Hippocampal formation (tissue), 2 donors: ENCODE measurements at places on chromosomes 1 and 21.

- DNase-seq: no peak
Measured at GRCh38 chr21:42129300-42130266, 58.5 kb downstream of the UMODL1 start.

DNA sequence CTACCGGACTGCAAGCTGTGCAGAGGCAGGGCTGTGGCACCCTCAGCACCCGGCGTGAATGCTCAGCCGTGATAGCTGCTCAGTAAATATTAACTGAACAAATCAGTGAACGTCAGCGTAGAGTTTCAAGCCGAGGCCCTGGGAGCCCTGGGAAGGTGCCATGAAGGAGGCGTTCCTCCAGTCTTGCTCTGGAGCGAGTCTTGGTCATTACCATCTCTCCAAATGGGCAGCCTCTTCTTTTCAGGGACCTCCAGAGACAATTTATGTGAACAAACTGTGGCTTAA is 449.2 kb downstream of the CAMTA1 start:
- DNase-seq: no peak

DNA sequence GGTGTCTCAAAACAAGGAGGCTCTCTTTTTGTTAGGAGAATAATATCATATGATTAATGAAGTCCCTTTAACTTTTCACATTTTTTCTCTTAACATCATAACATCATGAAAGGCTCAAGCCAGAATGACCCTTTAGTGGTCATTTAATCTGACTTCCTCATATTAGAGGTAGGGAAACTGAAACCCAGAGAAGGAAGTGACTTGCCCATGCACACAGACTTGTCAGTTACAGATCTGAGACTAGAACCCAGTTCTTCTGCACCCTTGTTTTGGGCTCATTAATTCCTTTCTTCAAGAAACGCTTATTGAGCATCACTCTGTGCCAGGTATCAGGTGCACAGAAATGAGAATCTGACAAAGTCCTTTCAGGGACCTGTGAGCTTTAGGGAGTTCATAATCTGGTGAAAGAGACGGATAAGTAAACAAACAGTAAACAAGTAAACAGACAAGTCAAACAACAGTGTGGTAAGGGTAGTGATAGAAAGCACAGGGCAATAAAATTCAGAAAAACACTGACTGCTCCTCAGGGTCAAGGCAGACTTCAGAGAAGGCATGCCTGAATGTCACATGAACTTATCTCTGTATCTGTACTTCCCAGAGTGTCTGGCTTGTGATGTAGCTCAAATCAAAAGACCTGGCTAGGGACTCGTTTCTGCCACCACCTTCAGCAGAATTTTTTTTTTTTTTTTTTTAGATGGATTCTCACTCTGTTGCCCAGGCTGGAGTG is 38.3 kb upstream of the OSBPL9 start:
- DNase-seq: no peak

DNA sequence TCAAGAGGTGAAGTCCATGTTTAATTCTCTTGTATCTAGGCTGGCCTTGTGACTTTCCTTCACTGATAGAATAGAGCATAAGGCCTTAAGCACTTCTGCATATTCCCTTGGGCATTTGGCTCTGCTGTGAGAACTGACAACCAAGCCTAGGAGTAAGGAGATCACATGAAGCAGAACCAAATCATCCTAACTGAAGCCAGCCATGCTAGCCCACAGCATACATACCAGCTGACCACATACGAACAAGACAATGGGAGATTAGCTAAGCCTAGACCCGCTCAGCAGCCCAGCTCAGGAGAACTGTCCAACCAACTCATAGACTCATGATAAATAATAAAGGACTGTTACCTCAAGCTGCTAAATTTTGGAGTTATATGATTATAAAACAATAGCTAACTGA is 114.6 kb upstream of the NEK7 start:
- DNase-seq: no peak

- no peak for DNase-seq
Measured at GRCh38 chr21:40049031-40049930, 182.0 kb downstream of the PCP4 start.

- DNase-seq: peak; percentile 19
Measured at GRCh38 chr1:88237058-88237457, 447.0 kb upstream of the PKN2 start.

DNA sequence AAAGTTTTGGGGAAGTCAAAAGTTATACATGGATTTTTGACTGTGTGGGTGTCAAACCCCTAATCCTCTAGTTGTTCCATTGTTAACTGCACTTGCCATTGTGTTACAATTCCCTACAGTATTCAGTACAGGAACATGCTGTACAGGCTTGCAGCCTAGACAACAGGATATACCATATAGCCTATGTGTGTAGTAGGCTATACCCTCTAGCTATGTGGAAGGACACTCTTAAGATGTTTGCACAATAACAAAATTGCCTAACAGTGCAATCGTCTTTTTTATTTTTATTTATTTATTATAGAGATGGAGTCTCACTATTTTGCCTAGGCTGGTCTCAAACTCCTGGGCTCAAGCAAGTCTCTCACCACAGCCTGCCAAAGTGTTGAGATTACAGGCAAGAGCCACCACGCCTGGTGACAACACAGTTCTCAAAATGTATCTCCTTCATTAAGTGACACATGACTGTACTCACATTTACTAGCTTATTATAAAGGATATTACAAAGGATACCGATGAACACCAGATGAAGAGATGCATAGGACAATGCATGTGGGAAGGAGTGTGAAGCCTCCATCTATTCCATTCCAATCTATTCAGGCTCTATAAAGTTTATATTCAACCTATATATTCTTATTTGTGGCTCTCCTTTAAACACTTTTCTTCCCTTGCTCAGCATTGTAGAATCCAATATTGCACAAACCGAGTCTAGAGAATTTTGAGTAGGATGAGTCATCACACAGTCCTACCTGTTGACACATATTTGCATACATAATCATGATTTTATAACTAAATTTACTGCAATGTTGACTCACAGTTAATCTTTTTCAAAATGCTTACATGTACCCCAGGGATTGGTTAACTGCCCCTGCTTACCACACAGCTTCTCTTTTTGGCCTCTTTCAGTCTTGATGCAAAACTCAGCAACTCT is 28.4 kb upstream of the CEP350 start:
- no peak for DNase-seq

DNA sequence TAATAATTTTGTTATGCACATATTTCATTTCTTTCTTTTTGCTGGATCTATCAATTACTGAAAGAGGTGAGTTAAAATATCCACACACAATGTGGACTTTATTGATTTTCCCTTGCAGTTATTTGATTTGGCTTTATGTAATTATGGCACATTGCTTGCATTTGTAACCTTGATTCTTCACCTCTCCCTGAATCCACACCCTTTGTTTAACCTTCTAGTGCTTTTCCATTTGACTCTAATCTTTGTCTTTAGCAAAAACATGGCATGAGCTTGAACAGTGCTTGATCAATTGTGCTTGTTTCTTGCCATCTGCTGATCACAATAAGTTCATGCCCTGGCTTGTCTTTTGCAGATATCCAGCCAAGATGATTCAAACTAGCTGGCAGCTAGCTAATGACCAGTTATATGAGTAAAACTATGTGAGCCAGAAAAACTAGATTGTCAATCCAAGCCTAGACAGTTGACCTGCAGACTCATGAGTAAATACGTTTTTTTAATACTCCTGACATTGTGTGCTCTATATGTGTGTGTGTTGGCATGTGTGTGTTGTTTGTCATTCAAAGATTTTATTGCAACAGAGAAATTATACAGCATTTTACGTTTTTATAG is 899.2 kb downstream of the NCAM2 start:
- no peak for DNase-seq

DNA sequence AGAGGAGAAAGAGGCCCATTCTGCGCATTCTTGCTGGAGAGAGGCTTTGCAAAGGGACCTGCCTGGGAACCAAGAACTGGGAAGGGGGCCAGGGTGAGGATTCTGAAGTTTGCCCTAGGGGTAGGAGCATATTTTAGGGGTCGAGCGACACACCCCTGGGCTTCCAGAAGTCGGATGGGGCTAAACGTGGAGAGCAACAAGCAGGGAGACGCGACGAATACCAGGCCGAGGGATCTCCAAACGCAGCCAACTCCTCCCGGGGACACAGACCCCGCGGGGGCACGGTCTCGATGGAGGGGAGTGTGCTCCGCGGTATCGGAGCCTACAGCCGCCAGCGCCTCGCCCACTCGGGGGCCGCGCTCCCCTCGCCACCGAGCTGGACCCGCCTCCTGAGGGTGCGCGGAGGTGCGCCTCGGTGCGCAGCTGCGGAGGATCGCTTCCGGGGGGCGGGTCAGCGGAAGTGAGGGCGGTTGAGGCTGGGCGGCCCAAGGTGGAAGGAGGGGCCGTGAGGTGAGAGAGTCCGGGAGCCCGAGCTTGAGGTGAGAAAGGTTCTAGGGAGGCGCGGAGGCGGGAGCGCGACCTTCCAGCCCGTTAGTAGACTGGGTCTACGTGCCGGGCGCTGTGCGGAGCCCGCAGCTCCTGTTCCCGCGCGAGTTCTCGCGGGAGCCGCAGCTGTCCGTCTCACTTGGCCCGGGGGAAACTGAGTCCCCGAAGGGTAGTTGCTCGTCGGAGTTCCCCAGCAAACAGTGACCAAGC is at the start of gene MTFR1L:
Gene MTFR1L (plus strand): TSS at position 464 of the 756 bp plus-strand sequence. CDS start 3,151 bp downstream, outside the sequence.
- peak; percentile 76 for DNase-seq

- no peak for DNase-seq
Measured at GRCh38 chr1:239368436-239369109, 17.8 kb upstream of the CHRM3 start.

DNA sequence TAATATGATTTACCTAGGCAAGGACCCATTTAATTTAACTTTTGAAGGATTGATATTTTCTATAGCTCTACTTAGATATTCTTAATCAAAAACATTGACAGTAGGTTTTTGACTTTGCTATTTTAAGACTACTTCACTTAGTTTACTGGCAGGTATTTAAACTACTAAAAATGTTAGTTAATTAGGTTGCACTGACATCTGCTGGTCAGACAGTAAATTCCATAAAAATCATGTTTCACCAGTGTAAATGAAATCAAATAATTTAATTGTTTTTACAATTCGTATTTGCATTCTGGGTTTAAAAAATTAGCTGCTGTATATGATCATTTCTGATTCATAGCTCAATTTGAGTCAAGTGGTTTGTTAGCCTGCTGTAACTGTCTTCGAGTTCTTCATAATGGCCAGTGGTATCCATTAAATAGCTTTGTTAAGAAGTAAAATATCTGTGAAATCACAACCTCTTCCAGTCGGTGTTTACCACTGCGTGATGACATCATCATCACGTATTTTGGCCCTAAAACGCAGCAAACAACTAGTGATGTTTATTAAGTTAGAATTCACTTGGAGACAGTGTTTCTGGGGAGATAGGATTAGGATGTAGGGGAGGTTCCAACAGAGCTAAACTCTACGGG is 26.2 kb downstream of the EXTL2 start:
- DNase-seq: peak; percentile 25

- DNase-seq: no peak
Measured at GRCh38 chr1:72336776-72337175, 54.4 kb upstream of the NEGR1 start.

GRCh38 chr1:36872126-36872754 is 162.1 kb downstream of the GRIK3 start:
- DNase-seq: no peak

DNA sequence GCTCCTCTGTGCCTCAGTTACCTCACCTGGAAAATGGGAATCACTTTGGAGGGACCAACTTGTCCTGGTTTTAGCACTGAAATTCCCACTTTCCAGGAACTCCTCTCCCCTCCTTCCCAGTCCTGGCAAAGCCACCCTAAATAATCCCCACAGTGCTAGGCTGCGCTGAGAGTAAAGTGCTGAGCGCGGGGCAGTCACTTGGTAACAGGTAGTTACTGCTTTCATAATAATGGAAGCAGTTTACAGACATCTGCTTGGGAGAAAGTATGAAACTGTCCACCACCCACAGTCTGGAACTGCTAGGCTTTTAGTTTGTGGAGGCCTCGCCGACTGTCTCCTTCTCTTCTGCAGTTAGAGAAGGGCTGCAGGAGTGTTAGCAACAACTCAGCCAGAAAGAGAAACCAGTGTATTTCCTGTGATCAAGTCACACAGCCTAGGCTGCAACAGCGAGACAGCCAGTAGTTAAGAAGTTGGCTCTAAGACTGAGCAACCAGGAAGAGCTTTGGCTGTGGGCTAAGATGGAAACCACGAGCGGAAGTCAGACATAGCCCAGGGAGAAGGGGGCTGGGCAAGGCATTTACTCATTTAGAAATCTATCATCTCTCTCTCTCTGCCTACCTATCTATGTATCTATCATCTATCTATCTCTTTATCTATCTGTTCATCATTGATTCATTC is 30.8 kb upstream of the ABCG1 start:
- DNase-seq: no peak

DNA sequence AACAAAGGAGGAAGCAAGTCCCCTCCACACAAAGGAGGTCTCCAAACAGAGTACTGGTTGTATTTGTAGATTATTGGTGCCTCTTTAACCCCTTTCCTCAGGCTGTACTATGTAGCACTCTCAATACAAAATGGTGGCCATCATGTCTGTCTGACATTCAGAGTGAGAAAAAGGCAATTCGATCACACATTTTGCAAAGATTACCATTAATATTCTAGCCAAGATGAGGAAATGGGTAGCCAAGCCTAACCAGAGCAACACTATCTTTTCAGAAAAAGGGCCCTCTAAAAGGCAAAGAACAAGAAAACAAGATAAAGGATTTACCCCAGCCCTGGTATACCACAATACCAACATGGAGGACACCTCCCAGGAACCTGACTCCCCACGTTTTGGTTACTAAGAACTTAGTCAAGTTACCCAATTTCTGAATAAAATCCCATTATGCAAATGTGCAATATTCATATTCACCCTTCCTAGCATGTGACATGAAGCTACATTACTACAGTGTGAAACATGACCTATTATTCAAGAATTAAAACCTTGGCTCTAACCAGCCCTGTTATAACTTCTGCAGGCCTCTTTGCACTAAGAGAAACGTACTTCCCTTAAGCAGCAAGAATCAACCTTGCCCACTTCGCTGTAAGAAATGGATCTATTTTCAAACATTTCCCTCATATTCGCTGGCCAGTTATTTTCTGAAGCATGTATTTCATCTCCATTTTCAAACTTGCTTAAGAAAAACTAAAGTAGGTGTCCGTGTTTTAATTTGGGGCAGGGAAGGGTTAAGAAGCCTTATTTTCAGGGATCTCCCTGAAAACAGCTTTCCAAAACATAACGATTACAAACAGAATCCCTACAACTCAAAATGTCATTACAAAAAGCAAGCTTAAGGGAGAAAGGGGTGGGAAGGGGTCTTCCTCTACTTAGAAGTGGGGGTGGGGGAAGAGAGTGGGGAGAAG is 2.1 kb downstream of the KDM5B start:
- no peak for DNase-seq

- DNase-seq: peak; percentile 85
Measured at GRCh38 chr1:149962039-149962647, 25.5 kb upstream of the MTMR11 start.

DNA sequence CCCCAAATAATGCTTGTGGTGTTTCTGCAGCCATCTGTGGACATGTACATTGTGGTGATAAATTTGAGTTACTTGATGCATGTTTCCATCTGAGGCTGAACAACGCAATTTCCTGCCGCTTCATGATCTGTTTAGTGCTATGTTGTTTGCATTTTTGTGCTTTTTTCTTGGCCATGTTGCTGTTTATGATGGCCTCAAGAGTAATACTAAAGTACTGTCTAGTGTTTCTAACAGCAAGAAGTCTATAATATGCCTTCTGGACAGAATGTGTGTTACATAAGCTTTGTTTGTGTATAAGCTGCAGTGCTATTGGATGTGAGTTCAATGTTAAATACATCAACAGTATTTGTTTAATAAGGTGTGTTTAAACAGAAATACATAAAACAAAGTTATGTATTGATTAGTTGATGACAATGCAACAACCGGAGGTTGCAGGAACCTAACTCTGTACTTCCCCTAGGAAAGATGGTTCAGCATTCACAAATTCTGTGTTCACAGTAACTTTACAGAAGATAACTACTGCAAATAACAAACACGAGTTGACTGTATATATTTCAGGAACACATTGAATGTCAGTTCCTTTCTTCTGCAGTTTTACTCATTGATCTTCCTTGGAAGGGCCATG is 114.8 kb upstream of the USP24 start:
- DNase-seq: no peak
